ENCODE measurements at places on chromosomes 16 and 17.

DNA sequence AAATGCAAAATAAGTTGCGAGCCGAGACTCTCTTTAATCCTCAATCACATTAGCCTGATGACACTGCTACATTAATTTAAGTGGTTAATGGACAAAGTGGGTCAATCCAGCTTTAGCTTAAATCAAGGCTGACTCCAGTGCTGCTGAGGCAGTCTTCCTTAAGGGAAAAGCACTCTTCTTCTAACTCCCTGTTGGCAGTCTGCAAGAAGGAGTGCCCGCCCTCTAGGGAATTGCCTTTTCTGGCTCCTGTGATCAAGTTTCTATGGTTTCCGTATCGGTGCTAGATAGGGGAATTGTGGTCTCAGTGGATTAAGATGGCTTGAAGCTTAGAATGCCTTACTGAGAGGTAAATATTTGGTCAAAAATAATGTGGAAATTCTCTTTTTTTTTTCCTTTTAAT is 41.0 kb downstream of the HS3ST3B1 start:
- DNase-seq, result no peak

DNA sequence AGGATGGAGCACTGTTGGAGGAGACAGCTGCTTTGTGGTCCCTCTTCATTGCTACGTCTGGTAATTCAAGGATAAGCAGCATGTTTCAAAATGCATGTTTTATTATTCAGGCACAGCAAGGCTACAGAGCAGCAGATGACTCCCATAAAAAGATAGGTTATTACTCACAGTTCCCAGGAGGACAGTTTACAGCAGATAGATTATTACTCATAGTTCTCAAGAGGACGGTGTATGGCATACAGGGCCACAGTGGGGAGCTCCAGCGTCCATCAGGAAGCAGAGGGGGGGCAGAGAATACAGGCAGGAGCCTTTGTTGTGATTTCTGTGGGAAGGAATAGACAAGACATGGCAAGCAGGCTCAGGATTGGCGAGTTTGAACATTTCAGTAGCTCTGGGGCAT is 72.9 kb downstream of the DNAH9 start:
- no peak for DNase-seq

GRCh38 chr17:185445-186138 is 4.1 kb upstream of the DOC2B start:
- DNase-seq, result no peak

DNA sequence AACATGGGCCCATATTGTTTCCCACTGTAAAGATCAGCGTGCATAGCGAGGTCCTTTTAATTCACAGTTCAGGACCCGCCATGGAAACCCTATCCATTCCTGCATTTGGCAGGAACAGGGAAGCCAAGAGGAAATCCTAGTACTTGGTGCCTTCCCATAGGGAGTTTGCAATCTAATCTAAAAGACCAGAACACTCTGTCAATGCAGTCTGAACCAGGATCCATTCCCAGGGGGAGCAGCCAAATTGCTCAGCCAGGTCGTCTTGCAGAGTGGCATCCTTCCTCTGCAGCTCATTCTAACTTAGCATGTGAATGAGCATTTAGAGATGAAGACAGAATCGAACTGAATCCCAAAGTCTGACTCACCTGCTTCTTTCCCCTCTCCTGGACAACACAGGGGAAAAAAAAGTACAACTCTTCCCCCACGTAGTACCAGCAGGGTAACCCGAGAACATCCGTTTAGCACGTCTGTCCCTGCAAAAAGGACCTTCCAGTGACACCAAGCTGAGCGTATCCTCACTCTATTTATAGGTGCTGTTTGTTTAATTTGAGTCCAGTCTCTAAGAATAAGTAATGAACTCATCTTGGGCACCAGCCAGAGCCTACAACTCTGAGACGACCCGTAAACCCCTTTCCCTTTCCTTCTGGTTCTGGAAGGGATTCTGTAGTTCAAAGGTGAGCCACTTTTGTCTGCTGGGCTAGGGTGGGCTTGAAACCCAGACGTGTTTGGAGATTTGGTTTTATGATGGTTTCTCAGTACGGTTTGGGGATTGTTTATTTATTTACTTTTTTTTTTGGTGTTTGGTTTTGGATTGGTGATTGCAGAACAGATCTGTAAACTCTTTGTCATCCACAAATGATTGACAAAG is 74.5 kb downstream of the ERCC4 start:
- DNase-seq, result no peak

GRCh38 chr17:80811181-80812105 is 180.2 kb upstream of the CHMP6 start:
- DNase-seq, result no peak

- DNase-seq, result no peak
Observed at GRCh38 chr16:21659124-21659523, 4.6 kb upstream of the OTOA start.

- DNase-seq, result no peak
Observed at GRCh38 chr17:83058266-83058798, 21.1 kb upstream of the METRNL start.

GRCh38 chr16:81261049-81261648 is 22.7 kb downstream of the BCO1 start:
- DNase-seq, result no peak

DNA sequence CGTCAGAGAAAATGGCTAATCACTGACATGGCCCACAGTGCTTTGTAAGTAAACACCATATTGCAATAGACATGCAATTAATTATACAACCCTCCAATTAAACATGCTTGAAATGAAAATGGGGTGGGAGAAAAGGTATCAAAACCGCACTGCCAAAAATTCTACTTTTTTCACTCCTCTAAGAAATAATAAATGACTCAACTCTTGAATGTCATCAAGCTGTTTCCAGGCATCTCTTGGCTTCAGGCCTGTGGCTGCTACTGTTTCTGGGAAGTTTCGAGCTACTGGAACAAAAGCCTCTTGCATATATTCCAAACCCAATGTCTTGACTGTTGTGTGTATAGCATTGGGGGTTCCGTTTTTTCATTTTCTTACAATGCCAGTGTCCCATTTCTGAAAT is 412.6 kb downstream of the RBFOX1 start:
- DNase-seq, result no peak

DNA sequence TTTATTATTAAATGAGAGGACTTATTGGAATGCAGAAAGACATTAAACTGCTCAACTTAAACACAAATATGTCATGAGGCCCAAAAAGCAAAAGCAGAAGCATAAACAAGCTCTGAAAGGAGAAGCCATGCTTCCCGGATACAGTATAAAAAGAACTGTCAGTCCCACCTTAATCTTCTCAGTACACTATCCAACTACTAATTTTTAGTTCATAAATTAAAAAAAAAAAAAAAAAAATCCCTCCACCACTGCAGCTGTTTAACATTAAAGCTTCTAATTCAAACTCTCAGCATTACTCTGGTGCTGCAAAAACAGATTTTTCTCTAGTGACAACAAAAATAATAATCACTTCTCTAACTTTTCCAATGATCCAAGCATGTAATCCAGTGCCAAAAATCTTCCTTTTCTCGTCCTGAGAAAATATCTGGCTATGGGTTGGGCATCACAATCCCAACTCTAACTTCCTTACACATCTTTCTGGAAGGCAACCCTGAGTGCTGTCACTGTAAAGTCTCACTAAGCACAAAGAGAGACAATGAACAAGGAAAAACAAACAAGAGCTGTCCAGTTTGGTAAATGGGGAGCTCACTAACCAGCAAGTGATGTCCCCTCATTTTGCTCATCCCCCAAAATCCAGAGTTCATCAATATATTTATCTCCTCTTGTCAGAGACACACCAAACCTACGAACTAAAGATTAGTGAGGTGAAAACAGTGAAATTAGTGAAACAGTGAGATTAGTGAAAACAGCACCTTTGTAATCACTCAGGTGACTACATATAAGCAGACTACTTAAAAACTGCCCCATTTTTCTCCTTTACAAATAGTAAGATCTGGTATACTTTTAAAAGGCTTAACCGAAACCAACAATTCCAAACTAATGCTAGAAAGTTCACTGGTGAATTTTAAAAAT is 5.5 kb downstream of the USP32 start:
- DNase-seq, result no peak

DNA sequence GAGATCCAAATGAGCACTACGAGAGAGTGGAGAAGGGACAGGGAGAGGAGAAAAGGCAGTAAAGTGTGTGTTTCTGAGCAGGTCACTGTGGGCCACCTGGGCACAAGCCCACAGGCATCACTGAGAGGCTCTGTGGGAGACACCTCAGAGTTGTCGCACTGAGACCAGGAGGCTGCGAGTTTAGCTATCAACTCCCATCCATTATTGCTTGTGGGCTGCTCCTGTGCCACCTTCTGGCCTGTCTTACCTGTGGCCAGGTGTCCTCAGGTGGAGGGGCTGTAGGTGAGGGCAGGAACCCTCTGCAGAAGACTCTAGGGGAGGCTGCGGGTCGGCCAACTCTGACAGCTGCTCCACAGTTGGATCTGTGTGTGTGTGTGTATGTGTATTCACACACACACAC is 2.5 kb upstream of the PRR29 start:
- DNase-seq, result no peak

- no peak for DNase-seq
Observed at GRCh38 chr16:54934481-54935265, 4.0 kb downstream of the IRX5 start.

- no peak for DNase-seq
Observed at GRCh38 chr17:81551458-81552243, 502 bp downstream of the FAAP100 start.

GRCh38 chr16:86108062-86108461 is 209.1 kb downstream of the IRF8 start:
- no peak for DNase-seq

GRCh38 chr16:35195173-35195863 is 1735.9 kb downstream of the TP53TG3F start:
- no peak for DNase-seq

- DNase-seq, result no peak
Observed at GRCh38 chr17:38572669-38573365, 32.9 kb downstream of the SRCIN1 start.

DNA sequence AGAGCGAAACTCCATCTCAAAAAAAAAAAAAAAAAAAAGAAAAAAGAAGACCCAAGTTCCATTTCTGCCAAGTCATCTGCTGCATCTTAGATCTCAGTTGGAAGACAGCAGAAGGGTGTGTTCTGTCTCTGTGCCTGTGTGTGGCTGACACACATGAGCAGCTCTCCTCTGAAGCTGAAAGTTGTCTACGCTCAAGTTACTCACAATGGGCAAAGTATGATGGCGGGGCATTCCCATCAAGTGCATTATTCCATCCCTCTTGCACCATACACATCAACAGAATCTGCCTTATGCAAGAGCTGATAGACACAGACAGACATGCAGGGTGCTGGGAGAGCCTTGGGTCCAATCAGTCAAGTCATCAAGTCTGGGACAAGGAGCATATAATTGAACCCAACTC is 402.2 kb downstream of the XYLT1 start:
- no peak for DNase-seq

GRCh38 chr16:55142405-55142804 is 181.6 kb upstream of the IRX6 start:
- DNase-seq, result no peak

- no peak for DNase-seq
Observed at GRCh38 chr16:48405907-48406306, 20.7 kb upstream of the SIAH1 start.

GRCh38 chr17:68061512-68062313 is 26.2 kb downstream of the KPNA2 start:
- no peak for DNase-seq

DNA sequence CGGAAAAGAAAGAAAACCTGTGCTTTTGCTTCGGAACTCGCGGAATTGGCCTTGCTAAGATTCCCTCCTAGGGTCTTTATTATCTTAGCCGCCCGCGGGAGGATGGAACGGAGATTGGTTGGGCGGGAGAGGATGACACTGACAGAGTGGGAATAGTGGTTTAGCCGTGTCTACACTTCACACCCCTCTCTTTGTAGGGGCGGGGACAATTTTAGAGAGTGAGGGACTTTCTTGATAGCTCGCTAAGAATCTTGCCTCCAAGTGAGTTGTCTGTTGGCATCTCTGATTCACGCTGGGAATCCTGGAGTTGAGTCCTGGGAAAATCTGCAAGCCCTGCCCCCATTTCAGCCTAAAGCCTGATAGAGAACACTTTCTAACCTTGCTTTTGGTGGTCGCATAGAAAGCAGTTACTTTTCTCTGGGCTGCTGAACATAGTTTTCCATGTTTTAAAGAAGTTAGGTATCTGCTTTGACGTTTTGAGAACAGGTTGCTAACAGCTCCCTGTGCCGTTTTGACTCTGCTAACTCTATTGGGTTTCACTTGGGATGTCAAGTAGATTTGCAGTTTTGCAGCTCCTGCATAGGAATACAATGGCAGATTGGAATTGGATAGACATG is 697 bp downstream of the NOL11 start:
- DNase-seq, result peak; percentile 21

- DNase-seq, result no peak
Observed at GRCh38 chr17:82734987-82735866, at the start of gene FN3K. FN3K (plus strand) TSS chr17:82735615; CDS start chr17:82735637, 22 bp downstream.

- no peak for DNase-seq
Observed at GRCh38 chr16:14070555-14070876, 603 bp upstream of the MRTFB start.

- no peak for DNase-seq
Observed at GRCh38 chr16:4283939-4284338, 11.1 kb upstream of the TFAP4 start.

DNA sequence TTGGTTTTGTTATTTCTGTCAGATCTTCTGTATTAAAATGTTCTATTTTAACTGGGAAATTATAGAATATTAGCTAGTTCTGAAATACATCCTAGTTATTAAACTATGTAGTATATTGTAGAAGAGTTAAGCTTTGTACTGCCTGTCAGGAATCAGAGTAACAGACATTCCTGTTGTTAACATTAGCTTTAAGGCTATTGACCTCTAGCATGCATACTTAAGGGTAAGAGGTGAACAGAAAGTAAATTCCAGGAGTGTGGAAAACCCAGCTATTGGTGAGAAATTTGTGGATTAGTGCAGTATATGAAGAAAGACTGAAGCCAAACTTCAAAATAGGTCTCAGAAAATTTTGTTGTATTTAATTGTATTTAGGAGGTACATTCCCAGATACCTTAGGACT is 111.3 kb downstream of the CHD9 start:
- no peak for DNase-seq

DNA sequence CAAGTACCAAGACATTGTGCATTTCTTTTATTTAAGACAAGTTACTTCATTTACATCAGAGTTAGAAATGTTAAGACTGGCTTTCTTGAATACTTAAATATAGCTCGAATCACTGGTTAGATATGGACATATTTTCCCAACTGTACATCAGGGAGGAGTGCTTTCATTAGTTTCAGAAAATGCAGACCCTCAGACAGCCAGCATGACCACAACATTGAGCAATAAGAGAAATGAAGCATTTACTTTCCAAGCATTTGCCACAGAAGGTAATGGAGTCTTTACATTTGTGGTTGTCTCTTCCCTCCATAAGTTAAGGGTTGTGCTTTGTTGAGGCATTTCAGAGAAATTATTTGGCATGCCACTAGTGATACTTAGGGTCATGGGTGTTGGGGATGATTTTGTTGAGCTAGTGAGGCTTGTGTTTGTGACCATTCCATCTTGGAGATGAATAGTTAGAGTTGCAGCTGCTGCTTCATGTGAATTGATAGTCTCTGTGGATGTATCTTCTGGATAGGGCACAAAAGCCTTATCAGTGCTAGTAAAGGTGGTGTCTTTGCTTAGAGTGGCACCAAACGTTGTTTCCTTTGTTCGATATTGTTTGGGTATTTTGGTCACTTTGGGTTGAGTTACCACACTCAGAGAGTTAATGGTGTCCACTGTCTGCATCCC is 2.1 kb downstream of the OMG start:
- peak; percentile 0 for DNase-seq

GRCh38 chr16:46711106-46712058 is 21.9 kb downstream of the ORC6 start:
- DNase-seq, result no peak
